Hematopoietic multipotent progenitor cell treated with erythropoietin and hydrocortisone succinate and interleukin-3 and kit ligand, for 15 days (in vitro differentiated cells): ENCODE measurements at places on chromosomes 4 and X.

DNA sequence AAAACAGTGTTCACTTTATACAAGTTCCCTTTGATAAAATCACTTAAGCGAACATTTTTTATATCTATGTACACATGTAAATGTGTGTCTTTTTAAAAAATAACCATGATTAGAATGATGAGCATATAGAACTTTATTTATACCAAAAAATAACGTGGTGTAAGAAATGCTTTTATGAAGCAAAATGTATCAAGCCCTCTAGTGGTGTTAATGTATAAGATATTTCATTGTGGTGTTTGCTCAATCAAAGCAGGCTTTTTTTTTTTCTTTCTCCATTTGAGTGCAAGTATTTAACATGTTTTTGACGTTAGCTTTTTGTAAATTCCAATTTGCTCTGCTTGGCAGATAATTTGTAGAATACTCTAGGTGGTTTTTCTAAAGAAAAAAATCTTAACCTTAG lies 2092.4 kb upstream of the TENM3 start:
- DNase-seq, result no peak

DNA sequence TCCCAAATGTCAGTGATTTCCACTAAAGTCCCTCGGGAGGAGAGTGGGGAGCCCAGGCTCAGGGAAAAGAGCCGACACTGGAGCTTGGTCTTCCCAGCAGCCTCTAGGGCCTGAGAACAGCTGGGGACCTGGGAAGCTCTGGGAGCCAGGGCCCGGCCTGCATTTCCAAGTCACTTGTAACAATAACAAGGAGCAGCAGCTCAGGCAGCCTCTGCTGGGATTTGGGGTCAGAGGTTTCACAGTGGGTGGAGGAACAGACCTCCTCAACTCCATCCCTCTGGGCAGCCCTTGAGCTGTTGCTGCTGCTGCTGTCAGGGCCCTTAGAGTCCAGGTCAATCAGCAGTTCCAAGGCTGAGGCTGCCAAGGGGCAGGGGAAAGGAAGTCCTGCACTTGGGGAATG lies 11.1 kb downstream of the STARD8 start:
- no peak for DNase-seq

- DNase-seq, result no peak
These were observed 98.6 kb downstream of the FHDC1 start for GRCh38 chr4:153034681-153035080.

DNA sequence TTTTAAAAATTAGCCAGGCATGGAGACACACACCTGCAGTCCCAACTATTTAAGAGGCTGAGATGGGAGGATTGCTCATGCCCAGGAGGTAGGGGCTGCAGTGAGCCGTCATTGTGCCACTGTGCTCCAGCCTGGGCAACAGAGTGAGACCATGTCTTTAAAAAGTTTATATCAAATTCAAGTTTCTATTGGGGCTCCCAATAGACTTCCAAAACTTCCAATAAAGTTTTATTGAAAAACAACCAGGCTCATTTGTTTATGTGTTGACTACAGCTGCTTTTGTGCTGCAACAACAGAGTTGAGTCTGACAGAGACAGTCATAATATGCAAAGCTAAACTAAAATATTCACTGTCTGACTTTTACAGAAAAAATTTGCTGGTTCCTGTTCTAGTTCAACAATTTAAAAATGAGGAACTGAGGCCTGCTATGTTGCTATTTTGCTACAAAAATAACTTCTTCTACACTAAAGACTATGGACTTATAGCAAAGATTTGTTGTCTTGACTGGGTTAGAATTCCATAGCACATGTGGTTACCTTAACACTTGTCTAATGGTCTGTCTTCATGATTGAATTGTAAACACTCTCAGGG lies 63.3 kb upstream of the RELL1 start:
- no peak for DNase-seq

- no peak for DNase-seq
These were observed 43.0 kb upstream of the SCOC start for GRCh38 chr4:140330311-140330900.

DNA sequence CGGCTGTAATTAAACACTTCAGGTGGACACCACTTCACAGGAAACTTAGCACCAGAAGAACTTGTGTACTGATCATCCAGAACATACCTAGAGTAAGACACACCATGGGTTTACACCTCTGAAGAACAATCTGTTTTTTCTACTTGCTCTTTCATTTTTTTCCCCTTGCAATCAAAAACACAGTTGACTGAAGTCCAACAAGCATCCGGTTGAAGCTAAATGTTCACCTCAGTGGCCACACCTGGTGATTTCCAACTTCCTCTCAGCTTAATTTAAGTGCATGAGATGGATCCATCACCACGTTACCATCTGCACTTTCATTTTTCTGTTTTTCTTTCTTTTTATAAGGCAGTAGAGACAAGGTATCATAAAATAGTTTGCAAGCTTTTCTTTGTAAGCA lies 4.9 kb upstream of the TXK start:
- DNase-seq, result no peak

GRCh38 chr4:177161781-177162180 lies 147.9 kb upstream of the NEIL3 start:
- DNase-seq, result no peak

GRCh38 chrX:7926501-7926900 lies 712 bp downstream of the PNPLA4 start:
- no peak for DNase-seq

DNA sequence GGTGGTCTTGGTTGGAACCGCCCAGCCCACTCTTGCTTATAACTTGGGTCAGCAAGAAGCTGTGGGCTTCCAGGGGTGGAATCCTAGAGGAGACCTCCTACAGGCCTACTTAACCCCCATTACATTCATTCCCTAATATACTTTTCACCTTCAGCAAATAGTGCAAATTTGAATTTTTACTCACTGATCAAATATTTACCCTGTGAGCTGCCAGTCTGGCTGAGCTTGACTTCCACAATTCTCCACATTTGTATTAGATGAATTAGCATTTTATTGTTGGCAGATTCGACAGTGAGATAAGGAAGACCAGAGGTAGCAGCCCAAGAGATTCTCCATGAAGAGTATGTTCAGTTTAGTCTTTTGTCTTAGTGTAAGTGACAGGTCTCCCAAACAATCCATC lies 199.6 kb downstream of the BCOR start:
- DNase-seq, result no peak

GRCh38 chr4:66178906-66179305 lies 508.6 kb upstream of the EPHA5 start:
- DNase-seq, result no peak

- DNase-seq, result no peak
These were observed 300.2 kb downstream of the USP46 start for GRCh38 chr4:52358883-52359321.

DNA sequence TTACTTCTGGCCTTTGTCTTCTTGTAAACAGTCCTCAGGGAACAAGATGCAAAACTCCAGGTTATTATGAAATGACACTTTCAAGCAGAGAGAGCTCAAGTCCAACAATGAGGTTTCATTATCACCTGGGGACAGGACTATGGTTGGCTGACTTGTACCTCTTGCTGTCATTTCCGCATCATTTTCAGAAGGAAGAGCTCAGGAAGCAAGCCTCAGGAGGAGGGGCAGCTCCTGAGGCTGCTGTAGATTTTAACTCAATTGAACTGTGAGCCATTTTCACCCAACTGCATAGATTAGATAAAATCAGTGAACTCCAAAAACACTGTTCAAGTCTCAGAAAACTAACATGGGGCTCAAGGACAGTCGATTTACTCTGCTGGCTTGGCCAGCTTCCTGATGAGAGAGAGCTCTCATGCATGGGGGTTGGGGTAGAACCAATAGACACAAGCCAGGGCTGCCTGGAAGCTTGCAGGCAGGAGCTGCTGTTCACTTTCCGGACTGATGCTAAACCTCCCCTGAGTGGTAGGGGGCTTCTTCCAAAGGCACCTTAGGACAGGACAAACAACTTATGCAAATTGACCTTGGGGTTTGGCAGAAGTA lies 23.6 kb downstream of the TMEM255A start:
- DNase-seq, result no peak

GRCh38 chr4:6961496-6962210 lies 52.0 kb downstream of the TBC1D14 start:
- no peak for DNase-seq

- DNase-seq, result no peak
These were observed 472.5 kb downstream of the INPP4B start for GRCh38 chr4:142373610-142374009.

DNA sequence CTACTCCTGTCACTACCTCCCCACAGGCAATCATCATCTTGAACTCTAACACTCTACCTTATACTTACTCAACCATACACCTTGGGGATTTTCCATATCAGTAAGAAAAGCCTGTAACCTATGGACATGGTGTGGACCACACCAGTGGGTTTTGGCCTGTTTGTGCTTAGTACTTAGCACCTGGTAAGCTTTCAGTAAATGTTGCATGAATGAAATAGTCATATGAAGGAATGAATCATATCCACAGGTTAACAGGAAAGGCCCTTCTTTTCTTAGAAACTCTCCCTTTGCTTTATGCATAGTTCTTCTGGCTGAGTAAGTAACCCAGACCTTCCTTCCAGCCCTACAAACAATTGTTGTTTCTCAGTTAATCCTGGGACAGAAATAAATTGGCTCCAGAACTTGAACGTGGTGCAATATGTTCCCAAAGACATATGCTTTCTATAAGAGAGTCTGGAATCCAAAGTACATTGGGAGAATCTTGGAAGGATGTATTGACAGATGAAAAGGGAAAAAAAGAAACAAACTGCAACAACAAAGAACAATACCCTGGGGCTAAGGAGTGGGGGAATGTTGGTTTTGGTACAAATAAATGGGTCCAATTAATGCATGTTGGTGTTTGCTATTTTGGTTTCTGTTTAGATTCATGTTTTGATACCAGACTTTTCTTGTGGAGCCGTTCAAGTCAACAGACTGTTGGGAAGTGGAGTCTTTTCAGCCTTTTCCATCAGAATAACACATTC lies 27.8 kb downstream of the RASL11B start:
- DNase-seq, result no peak

GRCh38 chr4:26885912-26886274 lies 25.3 kb downstream of the STIM2 start:
- DNase-seq, result no peak

GRCh38 chr4:5894266-5894665 lies 1.4 kb upstream of the CRMP1 start:
- DNase-seq, result no peak

DNA sequence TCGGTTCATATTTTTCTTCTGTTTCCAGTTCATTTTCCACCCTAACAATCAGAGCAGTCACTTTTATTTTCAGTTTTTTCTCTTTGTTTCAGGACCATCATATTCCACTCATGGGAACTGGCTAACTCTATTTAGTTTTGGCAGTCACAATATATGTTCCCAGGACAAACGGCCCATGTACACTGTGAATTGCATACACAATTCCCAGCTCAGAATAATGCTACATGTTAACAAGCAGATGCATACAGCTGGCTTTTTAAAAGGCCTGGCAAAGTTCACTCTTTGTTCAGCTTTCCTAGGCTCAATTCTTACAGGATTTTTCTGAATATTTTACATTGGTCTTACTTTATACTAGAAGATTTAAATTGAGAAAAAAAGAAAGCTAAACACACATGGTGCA lies 224.9 kb downstream of the ANKRD50 start:
- no peak for DNase-seq

GRCh38 chr4:152380919-152381318 lies 155.0 kb downstream of the FBXW7 start:
- no peak for DNase-seq

DNA sequence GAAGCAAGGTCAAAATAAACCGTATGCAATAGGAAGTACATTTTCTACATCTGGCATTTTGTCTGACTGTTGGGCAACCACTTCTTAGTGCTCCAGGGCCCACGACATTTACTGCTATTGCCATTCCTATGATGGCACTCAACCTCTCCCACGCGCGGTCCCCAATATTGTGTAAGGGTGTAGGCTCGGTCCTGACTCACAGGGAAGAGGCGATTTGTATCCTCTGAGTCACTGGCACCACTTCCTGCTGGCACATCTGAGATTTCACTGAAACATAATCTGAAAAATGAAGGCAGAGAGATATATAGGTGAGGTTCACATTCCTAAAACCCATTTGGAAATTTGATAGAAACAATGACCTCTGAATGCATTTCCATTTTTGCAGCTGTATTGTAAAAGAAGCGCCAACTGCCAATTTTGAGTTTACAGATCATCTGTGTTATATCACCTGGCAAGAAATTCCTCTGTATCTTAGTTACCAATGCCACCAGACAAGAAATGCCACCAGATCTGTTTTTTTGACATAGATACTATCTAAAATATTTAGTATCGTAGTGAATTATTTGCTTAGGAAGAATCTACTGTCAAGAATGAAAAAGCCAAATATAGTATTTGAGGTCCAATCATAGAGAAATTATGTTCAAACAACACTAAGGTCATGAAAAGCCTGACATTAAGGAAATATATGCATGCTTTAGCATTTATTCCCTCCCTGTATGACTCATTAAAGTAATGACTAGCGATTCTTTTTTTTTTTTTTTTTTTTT lies 9.8 kb downstream of the EREG start:
- DNase-seq, result no peak
